ENCODE measurements at places on chromosomes 3 and 15.

DNA sequence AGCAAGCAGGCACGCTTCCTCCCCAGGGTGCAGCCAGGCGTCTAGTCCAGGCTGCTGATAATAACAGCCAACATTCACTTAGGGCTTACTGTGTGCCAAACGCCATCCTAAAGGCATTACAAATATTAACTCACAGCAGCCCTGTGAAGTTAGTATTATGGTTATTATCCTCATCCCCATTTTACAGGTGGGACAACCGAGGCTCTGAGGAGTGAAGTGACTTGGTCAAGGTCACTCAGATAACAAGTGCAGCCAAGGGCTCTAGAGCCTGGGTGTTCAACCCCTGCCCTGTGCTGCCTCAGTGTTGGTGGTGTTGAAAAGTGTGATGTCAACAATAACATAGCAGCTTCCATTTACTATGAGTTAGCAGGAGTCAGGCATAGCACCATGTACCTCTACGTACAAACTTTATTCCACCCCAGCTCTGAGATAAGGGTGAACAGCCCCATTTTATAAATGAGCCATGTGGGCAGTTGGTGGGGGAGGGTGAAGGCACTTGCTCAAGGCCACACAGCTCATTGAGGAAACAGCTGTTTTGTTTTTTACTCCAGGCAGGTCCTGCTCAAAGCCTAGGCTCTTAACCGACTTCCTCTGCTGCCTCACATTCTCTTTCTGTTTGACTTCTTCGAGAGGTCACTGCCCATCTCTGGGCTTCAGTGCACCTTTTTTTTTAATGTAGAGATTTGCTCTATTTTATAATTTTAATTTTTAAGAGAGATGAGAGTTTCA lies 24.0 kb upstream of the TRH start:
- DNase-seq, result no peak

- DNase-seq, result peak; percentile 97
These were observed 124.8 kb upstream of the PTX3 start for GRCh38 chr3:157311633-157312375.

DNA sequence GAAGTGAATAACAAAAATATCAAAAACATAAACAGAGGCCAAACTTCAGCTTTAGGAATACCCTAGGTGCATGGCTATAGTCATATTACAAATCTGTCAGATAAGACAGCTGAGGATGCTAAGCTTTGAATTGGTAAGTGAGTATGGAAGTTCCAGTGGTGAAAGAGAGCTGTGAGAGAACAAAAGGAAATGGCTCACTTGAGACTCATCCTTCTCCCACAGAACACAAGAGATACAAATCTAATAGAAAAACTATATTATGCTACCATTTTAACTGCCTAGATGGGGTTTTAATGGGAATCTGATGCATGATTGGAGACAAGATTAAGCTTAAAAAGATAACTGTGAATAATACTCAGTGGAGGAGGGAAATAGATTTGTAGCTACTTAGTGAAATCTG lies 21.5 kb upstream of the PEX5L start:
- no peak for DNase-seq

DNA sequence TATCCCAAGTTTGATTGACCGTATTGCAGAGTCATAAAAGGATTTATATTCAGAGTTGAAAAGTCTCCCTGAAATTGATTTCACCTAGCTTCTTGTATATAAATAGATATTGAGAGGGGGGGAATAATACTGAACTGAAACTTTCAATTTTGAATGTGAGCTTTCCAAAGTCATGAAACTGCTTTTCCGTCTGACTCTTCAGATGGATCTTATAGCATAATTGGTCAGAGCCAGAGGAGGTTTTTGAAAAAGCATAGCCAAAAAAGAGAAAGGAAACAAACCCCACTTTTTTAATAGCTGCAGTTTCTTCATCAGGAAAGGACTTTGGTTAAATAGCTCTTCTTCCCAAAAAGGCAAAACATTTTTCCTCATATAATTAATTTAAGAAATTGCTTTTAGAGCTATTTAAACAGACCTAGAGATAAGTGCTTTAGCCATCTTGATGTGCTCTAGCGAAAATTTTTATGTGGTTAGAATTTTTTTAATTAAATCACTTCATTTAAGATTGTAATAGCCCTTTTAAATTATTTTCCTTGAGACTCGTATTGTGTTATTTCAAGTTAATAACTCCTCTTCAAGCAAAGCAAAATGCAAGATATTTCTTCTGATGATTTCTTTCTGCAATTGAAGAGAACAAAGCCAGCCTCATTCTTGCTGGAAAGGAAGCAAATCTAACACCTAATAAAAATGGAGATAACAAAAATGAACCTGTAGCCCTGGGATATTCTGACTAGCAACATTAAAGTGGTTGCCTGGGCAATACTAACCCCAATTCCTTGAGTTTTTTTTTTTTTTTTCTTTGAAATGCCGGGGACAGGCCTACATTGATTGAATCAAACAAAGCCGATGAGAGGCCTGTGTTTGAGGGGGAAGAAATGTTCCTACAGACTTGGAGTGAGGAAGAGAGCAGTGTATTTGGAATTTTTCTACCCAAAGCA lies 173.6 kb downstream of the PTPRG start:
- DNase-seq, result no peak

DNA sequence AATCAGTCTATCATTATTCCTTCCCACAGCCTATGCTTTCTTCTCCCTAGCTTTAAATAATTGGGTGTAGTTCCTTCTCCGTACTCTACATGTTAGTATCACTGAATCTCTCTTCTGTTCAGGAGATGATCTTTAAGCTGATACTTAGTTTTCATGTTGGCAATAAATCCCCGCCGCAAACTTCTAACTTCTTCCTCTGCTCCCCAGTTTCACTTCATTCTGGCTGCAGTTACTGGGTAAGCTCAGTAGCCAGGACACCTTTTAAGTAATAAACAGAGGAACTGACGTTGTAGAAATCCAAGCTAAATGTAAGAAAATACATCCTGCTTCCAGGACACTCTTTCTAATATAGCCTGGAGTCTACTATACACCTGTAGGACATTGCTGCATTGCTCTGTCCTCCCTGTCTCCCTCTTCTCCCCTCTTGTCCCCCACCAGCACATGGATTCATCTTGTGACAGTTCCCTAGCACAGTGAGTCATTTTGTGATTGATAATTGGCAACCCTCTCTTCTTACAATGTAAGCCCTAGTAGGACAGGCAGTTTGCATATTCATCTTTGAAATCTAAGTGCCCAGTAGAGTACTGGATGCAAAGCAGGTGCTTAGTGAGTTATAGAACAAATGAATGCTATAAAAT lies 598.2 kb downstream of the UNC13C start:
- DNase-seq, result no peak

- DNase-seq, result no peak
These were observed 126.7 kb upstream of the SAMMSON start for GRCh38 chr3:69872783-69873378.
